ENCODE measurements at places on chromosomes 12 and 14.

GRCh38 chr12:643475-644302 is 19.6 kb downstream of the NINJ2 start:
- peak; percentile 39 for DNase-seq

- DNase-seq, result peak; percentile 54
Measured at GRCh38 chr12:92408072-92408900, 262.6 kb upstream of the BTG1 start.

DNA sequence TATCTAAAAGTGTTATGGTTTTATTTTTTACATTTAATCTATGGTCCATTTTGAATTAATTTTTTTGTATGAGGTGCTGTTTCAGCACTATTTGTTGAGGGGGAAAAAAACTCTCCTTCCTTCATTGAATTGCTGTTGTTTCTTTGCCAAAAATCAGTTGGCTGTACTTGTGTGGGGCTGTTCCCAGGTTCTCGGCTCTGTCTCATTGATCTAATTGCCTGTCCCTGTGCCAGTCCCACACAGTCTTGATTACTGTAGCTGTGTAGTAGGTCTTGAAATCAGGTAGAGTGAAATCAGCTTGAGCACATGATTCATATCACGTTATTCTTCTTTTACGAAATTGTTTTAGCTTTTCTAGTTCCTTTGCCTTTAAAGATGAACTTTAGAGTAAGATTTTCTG is 109.7 kb downstream of the ADGRD1 start:
- DNase-seq, result no peak

- DNase-seq, result no peak
Measured at GRCh38 chr12:125871811-125872594, 806.8 kb downstream of the AACS start.

DNA sequence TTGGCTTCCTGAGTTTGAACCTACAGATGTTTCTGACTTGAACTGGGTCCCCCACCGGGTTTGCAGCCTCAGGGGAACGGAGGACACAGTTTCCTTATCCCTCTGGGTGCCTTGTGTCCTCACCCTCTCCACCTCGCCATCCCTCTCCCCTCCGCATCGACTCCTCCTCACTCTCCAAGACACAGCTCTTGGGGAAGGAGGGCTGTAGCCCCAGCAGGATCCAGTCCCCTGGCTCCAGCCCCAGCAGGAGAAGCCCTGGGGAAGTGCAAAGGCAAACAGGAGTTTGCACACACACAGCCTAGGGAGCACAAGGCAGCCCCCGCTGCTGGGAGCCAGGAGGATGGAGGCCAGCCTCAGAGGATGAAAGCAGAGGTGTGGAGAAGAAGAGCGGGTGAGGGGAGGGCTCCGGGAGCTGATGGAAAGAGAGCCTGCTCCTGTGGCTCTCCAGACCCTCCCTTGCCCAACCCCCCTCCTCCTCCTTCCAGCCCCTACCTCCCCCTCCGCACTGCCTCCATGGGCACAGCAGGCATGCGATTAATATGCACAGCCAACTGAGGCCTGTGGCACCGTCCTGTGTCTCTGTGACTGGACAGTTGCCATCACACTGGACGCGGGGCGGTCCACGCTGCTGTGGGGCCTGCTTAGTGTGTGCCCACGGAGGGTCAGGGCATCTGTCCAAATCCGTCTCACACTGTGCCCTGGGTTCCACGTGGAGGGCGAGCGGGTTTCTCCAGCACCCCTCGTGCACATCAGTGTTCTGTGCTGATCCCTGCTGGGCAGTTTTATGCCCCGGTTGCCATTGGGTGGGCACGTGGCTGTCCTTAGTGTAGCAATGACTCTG is 193.7 kb upstream of the DIO3 start:
- no peak for DNase-seq

DNA sequence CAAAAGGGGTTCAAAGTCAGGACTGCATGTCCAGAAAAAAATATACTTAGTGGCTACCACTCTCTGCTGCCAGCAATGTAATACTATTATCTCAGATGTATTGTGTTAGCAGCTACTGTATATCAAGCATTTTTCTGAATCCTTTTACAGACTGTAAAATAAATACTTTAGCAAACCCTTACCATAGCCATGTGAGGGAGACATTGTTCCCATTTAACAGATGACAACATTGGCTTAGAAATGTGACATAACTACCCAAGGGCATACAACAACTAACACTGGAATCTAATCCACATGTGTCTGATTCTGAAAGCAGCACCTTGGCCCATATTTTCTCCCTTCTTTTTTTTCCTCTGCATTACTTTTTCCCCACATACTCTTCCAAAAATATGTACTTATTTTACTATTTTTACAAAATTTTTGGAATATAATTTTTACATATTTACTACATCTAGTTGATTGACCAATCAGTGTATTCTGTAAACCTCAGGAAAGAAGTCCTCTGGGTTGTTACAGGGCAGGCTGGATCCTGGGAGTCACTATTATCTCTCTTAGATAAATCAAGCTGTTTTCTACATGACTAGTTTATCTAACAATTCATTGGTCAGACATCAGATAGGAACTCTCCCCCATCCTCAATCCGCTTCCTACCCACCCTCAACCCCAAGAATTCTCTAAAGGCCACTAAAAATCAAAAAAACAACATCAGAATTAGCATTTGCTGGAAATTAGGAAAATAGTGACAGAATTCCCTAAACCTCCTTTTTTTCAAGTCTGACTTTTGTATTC is 154.1 kb downstream of the BTG1 start:
- DNase-seq, result no peak

DNA sequence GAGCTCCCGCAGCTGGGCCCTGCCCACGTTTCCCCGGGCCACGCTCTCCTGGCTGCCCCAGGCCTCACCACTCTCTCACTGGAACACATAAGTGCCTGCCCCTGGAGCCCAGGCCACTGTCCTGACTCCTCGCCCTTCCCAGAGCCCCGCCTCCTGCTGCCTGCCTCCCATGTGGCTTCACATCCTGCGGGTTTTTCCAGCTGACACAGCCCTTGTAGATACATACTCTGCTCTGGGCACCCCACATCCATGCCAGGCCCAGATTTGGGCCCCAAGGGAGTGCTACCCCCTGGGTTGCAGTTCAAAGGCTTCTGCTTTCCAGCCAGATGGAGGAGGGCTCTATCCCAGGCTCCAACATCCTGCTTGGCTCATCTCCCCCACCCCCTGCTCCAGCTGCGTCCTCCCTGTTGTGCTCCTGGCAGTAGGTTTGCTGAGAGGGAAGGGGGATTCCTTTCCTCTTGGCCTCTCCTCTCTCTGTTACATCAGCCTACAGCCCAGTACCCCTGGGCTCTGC is 60.1 kb downstream of the TSPAN9 start:
- no peak for DNase-seq

GRCh38 chr12:114013575-114014345 is 47.6 kb upstream of the RBM19 start:
- no peak for DNase-seq

- peak; percentile 62 for DNase-seq
Measured at GRCh38 chr12:57086493-57087009, 2.4 kb upstream of the NAB2 start.

GRCh38 chr14:87869619-87870583 is 123.1 kb downstream of the GALC start:
- no peak for DNase-seq
